ENCODE measurements at places on chromosomes 1 and 21.

- no peak for DNase-seq
These were observed 21.7 kb downstream of the LRRC8B start for GRCh38 chr1:89546082-89546889.

- DNase-seq: no peak
These were observed 239.0 kb downstream of the RHOU start for GRCh38 chr1:228974273-228974672.

DNA sequence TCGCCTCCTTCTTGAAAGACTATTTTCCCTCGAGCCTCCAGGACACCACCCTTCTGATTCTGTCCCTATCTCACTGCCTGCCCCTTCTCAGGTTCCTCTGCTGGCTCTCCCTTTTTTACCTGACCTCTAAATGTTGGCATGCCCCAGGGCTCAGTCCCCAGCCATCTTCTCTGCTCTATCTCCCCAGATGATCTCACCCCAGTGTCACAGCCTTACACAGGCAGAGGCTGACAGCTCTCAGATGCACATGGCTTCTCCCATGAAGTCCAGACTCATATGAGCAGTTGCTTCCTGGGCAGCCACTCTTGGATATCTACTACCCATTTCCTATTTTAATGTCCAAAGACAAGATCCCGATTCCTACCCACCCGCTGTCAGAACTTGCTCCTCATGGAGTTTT, 37.5 kb downstream of the RXRG start:
- no peak for DNase-seq

DNA sequence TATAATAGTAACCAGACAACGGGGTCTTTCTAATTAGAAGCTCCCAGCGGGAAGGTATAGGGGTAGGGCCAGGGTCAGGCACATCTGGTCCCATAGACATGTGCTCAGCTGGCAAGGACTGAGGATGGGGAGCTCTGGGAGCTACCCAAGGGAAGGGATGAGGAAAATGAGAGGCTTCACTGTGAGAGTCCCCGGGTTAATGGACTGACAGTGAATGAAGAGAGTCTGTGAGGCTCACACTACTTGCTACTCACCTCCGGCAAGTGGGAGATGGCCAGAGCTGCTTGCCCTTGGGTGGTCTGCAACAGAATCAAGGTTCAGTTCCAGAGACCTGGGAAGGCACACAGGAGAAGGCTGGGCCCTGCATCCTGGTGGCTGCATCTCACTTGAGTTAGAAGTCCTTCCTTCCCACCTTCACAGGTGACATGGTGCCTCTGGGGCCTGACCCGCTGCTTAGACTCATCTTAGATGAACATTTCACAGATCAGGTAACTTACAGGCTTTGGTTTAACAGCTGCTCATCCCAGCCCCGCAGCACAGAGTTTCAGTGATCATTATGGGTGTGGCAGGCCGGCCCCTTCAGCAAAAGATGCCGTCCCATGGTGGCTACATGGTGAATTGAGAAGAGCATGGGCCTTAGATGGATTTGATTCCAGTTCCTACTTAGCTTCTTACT, 31.7 kb downstream of the EIF2D start:
- DNase-seq: no peak

DNA sequence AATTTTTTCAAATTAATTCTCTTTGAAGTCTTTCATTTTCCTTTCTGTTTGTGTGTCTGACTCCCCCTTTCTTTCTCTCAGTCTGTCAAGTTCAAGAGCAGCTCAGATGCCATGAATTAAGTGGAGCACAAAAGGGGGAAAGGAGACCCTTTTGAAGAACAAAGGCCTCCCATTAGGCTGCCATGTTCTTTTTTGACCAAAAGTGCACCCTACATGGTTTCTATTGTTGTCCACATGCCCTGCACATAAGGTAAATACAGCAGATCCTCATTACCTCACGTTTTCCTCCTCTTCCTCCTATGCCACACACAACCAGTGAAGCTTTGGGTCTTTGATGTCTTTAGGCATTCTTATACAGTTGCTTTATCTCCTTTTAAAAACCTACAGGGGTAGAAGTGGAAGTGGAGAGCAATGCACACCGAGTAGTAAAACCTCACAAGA, 47.7 kb downstream of the POU2F1 start:
- no peak for DNase-seq

- DNase-seq: no peak
These were observed 120.1 kb downstream of the MATN1 start for GRCh38 chr1:30603081-30603858.

DNA sequence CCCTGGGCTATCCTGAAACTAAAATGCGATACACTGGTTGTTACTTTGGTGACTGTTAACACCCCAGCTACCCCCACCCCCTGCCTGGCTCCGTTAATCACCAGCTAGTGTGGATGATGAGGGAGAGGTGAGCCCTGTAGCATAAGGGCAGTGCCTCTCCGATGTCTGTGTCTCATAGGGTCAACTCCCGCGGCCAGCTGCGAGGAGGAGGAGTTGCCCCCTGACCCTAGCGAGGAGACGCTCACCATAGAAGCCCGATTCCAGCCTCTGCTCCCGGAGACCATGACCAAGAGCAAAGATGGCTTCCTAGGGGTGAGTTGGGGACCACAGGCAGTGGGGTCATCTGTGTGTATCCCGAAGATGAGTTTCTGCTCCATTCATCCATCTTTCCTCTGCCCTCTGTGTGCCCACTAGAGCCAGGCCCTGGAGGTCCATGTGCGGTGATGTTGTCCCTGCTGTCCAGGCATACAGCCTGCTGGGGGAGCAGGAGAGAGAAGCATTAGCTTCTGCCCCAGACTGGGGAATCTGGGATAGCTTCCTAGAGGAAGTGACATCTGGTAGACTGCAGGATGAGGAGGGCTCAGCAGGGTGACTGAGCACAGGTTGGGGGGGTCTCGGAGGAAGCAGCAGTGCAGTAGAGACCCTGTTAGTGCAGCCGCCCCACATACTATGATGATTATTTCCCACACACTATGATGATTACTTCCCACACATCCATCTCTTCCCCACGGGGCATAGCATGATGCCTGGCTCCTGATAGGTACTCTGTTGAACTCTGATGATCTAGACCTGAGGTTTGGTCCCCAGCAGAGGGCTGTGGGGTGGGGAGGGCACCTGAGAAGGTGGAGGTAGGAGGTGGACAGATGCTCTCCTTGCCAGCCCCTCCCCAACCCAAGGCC, 5.2 kb downstream of the SELENON start:
- no peak for DNase-seq

DNA sequence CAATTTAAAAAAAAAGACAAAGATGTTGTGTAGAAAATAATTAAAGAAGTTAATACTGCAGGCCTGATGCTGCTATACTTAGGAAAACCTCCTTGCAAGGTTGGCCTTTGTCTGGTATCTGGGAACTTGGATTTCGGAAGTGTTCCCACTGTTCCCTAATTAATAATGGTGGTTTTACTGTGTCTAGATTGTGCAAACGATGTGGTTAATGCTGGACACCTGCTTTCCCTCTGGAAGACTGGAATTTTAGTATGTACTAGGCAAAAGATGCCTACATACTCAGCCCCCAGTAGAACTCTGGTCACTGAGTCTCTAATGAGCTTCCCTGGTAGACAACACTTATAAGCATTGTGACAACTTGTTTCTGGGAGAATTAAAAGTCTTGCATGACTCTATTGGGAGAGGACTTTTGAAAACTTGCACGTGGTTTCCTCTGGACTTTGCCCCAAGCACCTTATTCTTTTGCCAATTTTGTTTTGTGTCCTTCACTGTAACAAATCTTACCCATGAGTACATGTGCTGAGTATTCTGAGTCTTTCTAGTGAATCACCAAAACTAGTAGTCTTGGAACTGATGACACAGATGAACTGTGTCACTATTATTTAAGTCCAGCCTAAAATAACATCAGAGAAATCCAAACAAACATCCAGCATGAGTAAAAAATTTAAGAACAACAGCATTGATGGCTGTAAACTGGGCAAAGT, 40.4 kb downstream of the LIN9 start:
- no peak for DNase-seq

GRCh38 chr1:36599828-36600227, 117.1 kb upstream of the CSF3R start:
- no peak for DNase-seq

- DNase-seq: peak; percentile 73
These were observed 23.4 kb upstream of the RNF187 start for GRCh38 chr1:228463559-228464455.

DNA sequence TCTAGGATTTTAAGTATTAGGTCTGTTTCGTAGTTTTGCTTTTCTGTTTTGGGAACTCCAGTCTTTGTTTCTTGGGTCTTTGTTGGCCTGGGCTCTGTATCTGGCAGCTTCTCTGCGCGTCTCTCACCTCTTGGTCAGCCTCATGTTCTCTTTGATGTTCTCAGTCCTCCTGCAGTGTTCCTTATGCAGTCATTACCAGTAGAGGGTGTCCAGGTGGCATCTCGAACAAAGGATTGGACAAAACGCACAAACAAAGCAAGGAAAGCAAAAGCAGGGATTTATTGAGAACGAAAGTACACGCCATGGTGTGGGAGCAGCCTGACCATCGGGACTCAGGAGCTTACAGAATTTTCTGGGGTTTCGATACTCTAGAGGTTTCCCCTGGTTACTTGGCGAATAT, 133.7 kb upstream of the COL6A1 start:
- DNase-seq: no peak

DNA sequence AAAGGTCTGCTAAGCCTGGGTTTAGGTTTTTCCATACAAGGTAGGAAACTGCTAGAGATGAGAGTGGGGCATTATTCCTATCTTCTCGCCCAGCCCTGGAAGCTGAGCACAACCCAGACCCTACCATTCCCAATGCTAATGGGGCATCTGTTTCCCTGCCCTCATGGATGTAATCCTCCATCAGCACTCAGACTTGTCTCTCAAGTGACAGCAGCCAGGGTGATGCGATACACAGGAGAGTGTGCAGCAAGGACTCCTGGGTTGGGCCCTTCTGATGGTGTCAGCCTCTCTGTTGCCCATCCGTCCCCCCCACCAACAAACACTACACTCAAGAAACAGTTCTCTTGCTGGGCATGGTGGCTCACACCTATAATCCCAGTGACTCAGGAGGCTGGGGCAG, 5.9 kb upstream of the INPP5B start:
- DNase-seq: no peak

DNA sequence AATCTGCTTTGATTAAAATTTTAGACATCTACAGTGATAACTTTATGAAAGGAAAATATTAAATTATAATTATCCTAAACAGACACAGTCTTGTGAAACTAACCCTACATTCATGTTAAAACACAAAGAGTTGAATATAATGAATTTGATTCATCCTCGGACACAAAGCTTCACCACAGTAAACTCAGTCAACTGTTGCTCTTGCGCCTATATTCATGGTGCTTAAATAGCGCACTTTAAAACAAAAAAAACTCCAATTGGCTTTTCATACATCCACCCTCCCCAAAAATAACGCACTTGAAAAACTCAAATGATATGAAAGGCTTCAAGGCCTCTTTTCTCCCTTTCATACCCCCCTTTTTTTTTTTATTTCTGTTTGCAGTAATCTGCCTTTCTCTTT, 260.3 kb downstream of the FAF1 start:
- no peak for DNase-seq

- no peak for DNase-seq
These were observed 82.7 kb downstream of the NOS1AP start for GRCh38 chr1:162151900-162152829.

DNA sequence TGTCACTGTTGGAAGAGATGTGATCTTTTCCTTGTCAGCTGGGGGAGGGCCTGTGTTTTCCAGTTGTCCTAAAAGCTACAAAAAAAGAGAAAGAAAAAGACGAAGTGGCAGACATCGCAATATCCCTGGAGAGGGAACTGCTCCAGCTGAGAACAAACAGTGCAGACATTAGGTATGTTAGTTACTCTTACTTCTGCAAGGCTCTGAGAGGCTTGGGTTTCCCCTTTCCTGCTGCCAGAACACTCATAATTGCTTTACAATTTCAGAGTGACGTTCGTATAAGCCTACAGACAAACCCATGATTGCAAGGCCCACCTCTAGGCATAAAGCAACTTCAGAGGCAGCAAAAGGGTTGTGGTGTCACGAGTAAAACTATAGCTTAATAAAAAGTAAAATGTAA, 31.1 kb downstream of the CD160 start:
- DNase-seq: no peak

DNA sequence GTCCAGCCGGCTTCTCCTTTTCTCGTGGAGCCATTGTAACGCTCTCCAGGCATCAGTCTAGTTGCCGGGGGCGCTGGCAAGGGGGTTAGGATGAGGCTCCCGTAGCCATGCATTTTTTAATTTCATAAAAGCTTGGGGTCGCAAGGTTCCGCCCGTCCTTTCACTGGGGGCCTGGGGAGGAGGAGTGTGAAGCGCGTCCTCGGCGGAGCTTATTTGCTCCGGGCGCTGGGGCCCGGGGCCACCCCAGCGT, 1.6 kb downstream of the ADGRL2 start:
- DNase-seq: no peak

- no peak for DNase-seq
These were observed 246.3 kb downstream of the FGGY start for GRCh38 chr1:59543211-59543668.

- no peak for DNase-seq
These were observed 137.6 kb downstream of the PTGER3 start for GRCh38 chr1:70910013-70910412.

DNA sequence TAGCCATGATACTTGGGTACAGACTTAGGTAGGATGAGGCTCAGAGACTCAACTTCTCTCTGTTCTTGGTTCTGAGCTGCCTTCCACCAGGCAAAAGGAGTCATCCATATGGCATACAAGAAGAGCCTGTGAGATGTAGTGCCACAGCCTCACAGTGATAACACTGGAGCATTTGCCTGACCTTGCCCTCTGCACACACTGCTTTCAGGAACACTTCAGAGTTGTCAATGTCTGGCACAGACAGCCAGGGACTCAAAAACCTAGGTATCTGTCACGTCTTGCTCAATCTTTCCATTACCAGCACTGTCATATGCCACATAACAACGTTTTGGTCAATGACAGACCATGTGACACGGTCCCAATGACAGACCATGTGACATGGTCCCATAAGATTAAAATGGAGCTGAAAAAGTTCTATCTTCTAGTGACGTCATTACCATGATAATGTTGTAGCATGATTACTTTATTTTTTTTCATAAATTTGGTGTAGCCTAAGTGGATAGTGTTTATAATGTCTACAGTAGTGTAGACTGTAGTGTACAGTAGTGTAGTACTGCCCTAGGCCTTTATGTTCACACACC, 199.9 kb upstream of the CTTNBP2NL start:
- no peak for DNase-seq

GRCh38 chr21:27277110-27277509, 310.2 kb upstream of the ADAMTS5 start:
- DNase-seq: no peak

GRCh38 chr1:21961337-21961736, 15.5 kb upstream of the CELA3B start:
- no peak for DNase-seq

GRCh38 chr1:108503062-108503733, 53.1 kb downstream of the NBPF6 start:
- DNase-seq: no peak

- no peak for DNase-seq
These were observed 13.2 kb downstream of the MX1 start for GRCh38 chr21:41439248-41439647.

DNA sequence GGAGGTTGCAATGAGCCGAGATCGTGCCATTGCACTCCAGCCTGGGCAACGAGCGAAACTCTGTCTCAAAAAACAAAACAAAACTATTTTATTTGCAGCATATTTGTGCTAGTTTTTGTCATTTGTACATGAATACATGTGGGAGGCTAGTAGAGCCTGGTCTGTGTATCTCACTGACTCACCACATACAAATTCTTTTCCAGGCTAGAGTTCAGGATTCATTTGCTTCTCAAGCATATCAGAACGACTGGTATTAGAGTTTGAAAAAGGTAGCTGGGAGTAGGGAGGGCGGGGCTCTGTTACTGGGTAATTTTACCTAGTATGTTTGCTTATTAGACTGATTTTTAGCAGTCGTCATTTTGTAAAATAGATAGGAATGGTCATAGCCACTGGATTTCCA, 4.5 kb upstream of the TOR3A start:
- DNase-seq: no peak
